ENCODE measurements at places on chromosomes 6 and 20.

- DNase-seq: no peak
Observed at GRCh38 chr6:167576828-167577503, 249.7 kb upstream of the AFDN start.

DNA sequence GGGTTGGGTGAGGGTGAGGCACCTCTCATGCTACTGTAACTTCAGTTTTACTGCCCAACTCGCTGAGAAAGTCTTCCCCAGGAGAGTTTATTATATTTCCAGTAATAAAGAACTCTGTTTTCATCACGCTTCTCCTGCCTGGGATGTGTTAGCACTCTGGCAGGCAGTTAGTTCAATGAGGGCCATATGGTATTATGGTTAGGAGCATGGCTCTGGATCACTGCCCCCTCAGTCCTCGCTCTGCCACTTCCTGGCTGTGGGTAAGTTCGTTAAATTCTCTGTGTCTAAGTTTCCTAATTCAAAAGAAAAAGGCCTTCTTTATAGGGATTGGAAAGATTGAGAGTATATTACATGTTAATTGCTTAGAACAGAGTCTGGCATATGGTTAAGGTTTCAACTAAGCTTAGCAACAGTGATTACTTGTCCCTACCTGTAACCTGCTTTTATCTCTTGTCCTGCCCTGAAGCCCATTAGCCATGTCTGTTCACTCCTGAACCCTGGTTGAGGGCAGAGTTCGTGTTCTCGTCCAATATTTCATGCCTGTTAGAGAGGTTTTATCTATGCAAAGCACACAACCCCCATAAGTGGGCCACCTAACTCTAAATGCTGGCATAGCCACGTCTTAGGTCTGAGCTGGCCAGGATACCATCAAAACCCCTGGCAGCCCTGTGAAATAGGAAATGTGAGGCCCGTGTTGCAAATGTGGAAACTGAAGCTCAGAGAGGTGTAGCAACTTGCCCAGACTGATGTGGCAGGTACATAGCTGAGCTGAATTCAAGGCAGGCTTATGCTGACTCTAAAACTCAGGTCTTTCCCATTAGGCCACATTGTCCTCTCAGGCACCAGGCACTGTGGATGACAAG lies 342.5 kb upstream of the JARID2 start:
- no peak for DNase-seq

DNA sequence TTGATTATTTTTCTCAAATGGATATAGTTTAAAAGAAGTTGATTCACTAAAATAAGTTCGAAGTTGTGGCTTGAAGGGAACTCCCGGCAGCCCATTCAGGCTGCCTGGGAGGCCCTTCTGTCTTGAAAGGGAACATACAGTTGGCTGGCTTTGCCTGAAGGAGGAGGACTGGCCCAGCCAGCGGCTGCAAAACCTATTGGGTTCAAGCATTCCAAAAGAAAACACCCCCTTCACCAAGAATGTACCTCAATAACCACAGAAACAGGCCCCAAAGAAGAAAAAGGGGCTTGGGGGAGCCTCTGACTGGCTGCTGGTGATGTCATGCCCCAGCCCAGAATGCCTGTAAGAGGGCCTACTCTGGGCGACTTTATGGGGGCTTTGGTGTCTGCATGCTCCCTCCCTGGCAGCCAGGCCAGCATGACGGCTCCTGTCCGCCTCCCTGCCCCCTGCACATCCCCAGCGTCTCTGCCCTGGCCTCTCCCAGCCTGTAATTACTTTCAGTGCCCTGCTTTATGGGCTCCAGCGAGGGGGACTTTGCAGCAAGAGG lies 36.5 kb downstream of the MAFB start:
- DNase-seq: no peak

GRCh38 chr20:31560094-31560745 lies 44.9 kb upstream of the ID1 start:
- peak; percentile 88 for DNase-seq

DNA sequence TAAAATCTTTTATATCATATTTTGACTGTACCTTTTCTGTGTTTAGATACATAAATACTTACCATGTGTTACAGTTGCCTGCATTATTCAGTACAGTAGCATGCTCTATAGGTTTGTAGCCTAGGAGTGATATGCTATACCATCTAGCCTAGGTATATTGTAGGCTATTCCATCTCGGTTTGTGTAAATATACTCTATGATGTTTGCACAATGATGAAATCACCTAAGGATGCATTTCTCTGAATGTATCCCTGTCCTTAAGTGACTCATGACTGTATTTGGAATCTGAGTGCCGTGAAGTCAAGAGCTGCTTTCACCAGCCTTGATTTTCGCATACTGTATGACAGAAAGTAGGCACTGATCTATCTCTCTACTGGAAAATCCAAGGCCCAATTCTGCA lies 129.9 kb downstream of the UTRN start:
- DNase-seq: peak; percentile 52

GRCh38 chr6:154127657-154128056 lies 88.6 kb downstream of the OPRM1 start:
- DNase-seq: peak; percentile 15

- no peak for DNase-seq
Observed at GRCh38 chr6:6405997-6406714, 85.7 kb upstream of the F13A1 start.

DNA sequence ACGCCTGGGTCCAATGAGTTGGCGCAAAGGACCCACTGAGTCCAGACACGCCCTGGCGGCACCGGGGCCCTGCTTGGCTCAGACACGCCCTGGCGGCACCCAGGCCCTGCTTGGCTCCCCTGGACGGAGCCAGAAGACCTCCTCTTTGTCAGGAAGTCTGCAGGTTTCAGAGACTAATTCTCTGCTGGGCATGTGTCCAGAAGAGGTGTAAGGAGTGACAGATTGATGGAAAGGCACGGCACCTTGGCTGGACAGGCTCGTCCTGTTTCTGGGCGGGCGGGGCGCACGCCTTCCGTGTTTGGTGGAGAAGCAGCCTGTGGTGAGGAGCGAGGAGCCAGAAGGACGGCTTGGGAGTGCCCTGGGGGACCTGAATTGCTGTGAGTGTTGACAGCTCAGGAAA lies 23.1 kb upstream of the DACT2 start:
- DNase-seq: no peak

- peak; percentile 7 for DNase-seq
Observed at GRCh38 chr6:20444786-20445271, 43.1 kb downstream of the E2F3 start.
